Body of pancreas (tissue), 4 donors: ENCODE measurements at places on chromosomes 3 and 15. TPM values are rescaled to one million over a fixed set of nuclear protein-coding genes. Genes with fewer than 3 reads are reported as not detected.

DNA sequence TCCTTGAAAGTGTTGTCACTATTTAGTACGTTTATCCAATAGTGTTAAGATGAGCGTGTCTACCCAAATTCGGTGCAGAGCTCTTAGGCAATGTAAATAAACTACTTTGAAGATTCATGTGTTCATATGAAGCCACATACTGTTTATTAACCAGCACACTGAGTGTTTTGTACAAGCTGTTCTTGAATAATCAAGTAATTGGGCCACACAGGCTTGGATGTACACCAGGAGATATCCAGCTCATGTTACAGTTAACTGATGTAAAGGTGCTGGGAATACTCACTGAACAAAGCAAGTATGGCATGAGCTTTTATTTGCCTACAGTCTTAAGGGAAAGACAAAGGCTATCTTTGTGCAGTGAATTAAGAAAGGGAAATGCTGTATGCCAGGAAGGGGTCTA, 632 bp upstream of the DHX36 start:
- no peaks in the 10 kb centered on the region for H3K27me3 ChIP-seq
- H3K27ac ChIP-seq: peak overlapping the region; percentile 81
- DNase-seq: no peak
- H3K36me3 ChIP-seq: no peaks in the 10 kb centered on the region
- H3K4me1 ChIP-seq: peaks cover 34% of the 10 kb centered on the region
- no peak overlapping the region for H3K4me3 ChIP-seq

- H3K27ac ChIP-seq: no peak overlapping the region
- peaks cover 12% of the 10 kb centered on the region for H3K4me1 ChIP-seq
- no peak overlapping the region for H3K4me3 ChIP-seq
- no peaks in the 10 kb centered on the region for H3K27me3 ChIP-seq
- DNase-seq: no peak
Observed at GRCh38 chr3:146464005-146464595, 5.3 kb downstream of the PLSCR2 start.

DNA sequence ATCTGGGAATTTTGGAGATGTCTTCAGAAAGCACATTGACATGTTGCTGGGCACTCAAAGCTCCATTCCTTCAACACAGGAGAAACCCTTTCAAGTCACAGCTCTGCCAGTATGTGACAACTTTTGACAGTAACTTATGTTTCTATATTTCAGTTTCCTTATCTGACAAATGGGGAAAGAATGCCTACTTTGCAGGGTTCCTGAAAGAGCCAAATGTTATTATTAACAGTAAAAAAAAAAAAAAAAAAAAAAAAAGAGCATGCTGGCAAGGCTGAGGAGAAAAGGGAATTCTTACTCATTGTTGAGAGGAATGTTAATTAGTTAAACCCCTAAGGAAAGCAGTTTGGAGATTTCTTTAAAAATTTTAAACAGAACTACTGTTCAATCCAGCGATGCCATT, 272.5 kb upstream of the TGFBR2 start:
- no peak for DNase-seq
- no peaks in the 10 kb centered on the region for H3K27me3 ChIP-seq
- H3K4me3 ChIP-seq: no peak overlapping the region
- H3K27ac ChIP-seq: no peak overlapping the region
- no peaks in the 10 kb centered on the region for H3K36me3 ChIP-seq

DNA sequence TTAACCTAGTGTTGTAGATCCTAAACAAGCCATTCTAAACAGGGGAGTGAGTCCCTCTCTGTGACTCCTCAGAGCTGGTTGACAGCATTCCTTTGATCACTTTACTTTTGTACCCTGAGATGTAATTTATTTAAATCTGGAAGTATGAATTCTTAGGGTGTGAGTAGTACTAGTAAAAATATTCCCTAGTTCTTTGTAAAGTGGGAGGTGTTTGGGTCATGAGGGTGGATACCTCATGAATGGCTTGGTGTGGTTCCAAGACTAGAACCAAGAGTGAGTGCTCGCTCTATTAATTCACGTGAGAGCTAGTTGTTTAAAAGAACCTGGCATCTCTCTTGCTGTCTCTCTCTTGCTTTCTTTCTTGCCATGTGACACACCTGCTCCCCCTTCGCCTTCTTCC, 223.7 kb downstream of the SQOR start:
- peaks cover 25% of the 10 kb centered on the region for H3K4me1 ChIP-seq
- H3K4me3 ChIP-seq: no peak overlapping the region
- no peak overlapping the region for H3K27ac ChIP-seq
- no peaks in the 10 kb centered on the region for H3K27me3 ChIP-seq
- H3K36me3 ChIP-seq: no peaks in the 10 kb centered on the region
- no peak for DNase-seq

GRCh38 chr15:36498916-36499315, 80.5 kb upstream of the CDIN1 start:
- no peaks in the 10 kb centered on the region for H3K36me3 ChIP-seq
- no peaks in the 10 kb centered on the region for H3K27me3 ChIP-seq
- no peaks in the 10 kb centered on the region for H3K4me1 ChIP-seq
- H3K4me3 ChIP-seq: no peak overlapping the region
- no peak for DNase-seq
- H3K27ac ChIP-seq: no peak overlapping the region

DNA sequence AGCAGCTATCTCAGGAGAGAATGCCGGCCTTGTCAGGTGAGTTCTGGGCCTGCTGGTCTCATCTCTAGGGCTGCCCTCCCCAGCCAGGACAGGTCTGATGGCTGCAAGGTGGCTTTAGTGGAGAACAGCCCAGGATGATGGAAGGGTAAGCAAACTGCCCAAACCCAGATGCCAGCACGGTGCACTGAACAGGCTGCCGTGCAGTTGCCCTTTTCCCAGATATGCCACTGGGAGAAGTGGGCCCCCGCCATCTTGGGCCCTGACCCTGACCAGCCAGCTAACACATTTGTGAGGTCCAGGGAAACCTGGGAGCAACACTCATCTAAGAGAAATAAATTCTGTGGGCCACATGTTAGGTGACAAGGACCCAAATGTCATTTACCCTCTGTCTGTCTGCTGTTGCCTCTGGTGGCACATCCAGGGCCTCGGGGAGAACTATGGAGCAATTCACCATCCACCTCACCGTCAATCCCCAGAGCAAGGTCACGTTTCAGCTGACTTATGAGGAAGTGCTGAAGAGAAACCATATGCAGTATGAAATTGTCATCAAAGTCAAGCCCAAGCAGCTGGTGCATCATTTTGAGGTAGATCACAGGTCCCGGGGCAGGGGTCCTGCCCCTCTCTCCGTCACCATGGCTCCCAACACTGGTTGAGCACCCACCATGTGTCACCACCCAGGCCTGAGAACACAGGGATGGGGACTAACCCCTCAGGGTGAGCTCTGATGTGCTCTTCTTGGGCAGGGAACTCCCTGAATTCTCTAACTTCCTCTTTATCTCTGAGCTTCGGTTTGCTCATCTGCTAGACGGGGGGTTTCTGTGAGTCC, 1.8 kb downstream of the ITIH1 start:
- H3K36me3 ChIP-seq: no peaks in the 10 kb centered on the region
- DNase-seq: no peak
- H3K4me1 ChIP-seq: peaks cover 10% of the 10 kb centered on the region
- no peak overlapping the region for H3K4me3 ChIP-seq
- H3K27me3 ChIP-seq: no peaks in the 10 kb centered on the region

Gene SERINC4
- total RNA-seq: not detected

Gene TTBK2
- 6.5 TPM for total RNA-seq
